ENCODE measurements at places on chromosomes 3 and 15.

GRCh38 chr3:155354658-155355057 is 61.2 kb upstream of the STRIT1 start:
- H3K27me3 ChIP-seq = no peaks in the 10 kb centered on the region
- H3K27ac ChIP-seq = no peak overlapping the region
- no peaks in the 10 kb centered on the region for H3K4me1 ChIP-seq

GRCh38 chr3:18295171-18295920 is 129.8 kb downstream of the SATB1 start:
- peak; percentile 37 for DNase-seq
- H3K4me3 ChIP-seq = no peak overlapping the region
- no peak overlapping the region for H3K27ac ChIP-seq
- no peaks in the 10 kb centered on the region for H3K27me3 ChIP-seq

DNA sequence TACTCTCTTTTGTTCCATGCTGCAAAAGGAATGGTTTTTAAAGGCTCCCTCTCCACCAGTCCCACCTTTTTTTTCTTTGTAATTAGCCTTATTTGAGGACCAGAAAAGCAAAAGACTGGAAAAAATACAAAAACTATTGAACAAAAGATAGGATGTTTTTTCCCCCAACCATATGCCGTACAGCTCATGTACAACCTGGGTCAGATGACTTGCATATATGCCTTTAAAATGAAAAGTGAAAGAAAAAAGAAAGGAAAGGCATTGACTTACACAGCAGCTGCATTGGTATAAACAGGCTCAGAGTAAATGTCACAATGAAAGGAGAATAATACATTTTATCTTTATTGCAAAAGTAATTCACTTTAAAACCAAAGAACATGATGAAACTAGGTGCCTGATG is 69.5 kb upstream of the CMC1 start:
- H3K27me3 ChIP-seq = no peaks in the 10 kb centered on the region
- no peaks in the 10 kb centered on the region for H3K36me3 ChIP-seq
- H3K27ac ChIP-seq = no peak overlapping the region

DNA sequence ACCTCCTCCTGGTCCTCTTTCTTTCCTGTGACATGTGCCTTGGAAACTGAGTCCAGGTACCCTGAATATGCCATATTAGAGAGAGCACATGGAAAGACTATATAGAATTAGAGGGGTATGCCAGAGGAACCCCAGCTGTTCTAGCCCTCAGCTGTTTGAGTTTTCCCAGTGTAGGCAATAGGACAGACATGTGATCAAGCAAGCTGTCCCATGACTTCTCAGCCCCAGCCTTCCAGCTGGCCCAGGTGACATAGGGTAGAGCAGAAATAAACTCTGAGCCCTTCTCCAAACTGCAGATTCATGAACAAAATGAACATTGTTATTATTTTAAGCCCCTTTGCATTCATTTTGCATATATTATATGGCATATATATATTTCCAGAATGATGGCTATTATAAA is 118.7 kb downstream of the PPM1L start:
- H3K4me1 ChIP-seq = no peaks in the 10 kb centered on the region
- H3K27me3 ChIP-seq = no peaks in the 10 kb centered on the region
- no peak overlapping the region for H3K27ac ChIP-seq
- no peak overlapping the region for H3K4me3 ChIP-seq

GRCh38 chr15:72155635-72156616 is 37.7 kb downstream of the SENP8 start:
- no peak overlapping the region for H3K27ac ChIP-seq
- H3K4me3 ChIP-seq = no peak overlapping the region
- no peaks in the 10 kb centered on the region for H3K36me3 ChIP-seq
- DNase-seq = peak; percentile 89

DNA sequence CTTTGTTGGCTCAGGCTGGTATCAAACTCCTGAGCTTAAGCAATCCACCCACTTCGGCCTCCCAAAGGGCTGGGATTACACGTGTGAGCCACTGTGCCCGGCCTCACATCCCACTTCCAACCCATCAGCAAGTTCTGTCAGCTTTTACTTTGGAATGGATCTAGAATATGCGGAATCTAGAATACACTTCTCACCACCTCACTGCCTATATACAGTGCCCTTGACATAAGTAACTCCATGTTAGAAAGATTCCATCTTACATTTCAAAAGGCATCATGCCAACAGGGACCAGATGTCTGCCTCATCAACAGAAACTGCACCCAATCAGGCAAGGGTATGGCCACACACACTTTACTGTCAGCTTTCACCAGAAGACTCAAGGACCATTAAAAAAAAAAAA is 9.9 kb upstream of the RBSN start:
- DNase-seq = no peak
- H3K36me3 ChIP-seq = no peaks in the 10 kb centered on the region
- no peaks in the 10 kb centered on the region for H3K27me3 ChIP-seq
- H3K4me1 ChIP-seq = peaks cover 5% of the 10 kb centered on the region

DNA sequence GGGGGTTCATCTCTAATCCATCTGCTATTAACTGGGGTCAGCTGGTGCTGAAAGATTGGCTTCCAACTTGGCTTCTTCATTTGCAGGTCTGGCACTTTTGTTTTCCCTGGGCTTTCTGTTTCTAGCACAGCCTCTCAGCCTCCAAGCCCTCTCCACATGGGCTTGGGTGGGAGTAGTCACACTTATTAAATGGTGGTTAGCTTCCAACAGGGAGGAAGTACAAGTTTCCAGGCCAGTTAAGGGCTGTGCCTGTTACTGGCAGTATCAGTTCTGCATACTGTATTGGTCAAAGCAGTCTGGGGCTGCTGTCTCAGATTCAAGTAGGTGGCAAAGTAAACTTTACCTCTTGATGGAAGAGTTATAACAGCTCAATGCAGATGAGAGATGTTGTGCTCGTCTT is 627.1 kb upstream of the CCDC54 start:
- no peaks in the 10 kb centered on the region for H3K4me1 ChIP-seq
- H3K36me3 ChIP-seq = no peaks in the 10 kb centered on the region
- H3K4me3 ChIP-seq = no peak overlapping the region
- H3K27ac ChIP-seq = no peak overlapping the region
- H3K27me3 ChIP-seq = no peaks in the 10 kb centered on the region

DNA sequence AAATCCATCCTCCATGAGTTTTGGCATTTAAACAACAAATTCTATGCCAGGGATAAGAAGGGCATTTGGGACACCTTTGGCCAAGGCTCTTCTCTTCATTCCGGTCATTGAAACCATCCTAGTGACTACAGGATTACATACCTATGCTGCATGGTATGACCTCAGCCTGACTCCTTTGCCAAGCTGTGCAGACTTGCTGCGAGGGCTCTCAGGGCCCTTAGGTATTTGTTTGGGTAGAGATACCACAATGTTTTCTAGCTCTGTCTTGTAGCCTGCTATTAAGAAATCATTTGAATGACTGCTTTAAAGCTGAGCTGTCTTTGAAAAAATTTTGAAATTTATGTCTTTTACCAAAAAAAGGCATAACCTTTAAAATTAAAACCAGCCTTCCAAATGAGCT is 749.8 kb upstream of the SGO1 start:
- H3K36me3 ChIP-seq = no peaks in the 10 kb centered on the region
- no peak overlapping the region for H3K27ac ChIP-seq
- no peak overlapping the region for H3K4me3 ChIP-seq
- no peaks in the 10 kb centered on the region for H3K4me1 ChIP-seq

DNA sequence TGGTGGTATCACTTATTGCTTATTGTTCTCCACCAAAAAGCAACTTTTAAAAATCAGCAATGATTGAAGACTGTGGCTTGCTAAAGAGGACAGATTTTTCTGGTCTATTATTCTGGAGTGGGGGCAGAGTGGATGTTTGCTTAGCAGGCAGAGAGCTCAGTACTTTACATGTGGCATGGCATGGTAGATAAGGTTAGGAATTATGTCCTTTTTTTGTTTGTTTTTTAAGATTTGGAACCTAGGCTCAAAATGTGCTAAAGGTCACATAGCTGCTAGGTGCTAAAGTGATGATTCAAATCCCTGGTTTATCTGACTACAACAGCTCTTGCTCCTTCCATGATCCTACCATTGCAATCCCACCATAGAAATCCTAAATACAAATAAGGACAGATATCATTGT is 331.0 kb upstream of the ADAMTS9 start:
- no peak for DNase-seq
- no peak overlapping the region for H3K27ac ChIP-seq
- no peaks in the 10 kb centered on the region for H3K36me3 ChIP-seq

DNA sequence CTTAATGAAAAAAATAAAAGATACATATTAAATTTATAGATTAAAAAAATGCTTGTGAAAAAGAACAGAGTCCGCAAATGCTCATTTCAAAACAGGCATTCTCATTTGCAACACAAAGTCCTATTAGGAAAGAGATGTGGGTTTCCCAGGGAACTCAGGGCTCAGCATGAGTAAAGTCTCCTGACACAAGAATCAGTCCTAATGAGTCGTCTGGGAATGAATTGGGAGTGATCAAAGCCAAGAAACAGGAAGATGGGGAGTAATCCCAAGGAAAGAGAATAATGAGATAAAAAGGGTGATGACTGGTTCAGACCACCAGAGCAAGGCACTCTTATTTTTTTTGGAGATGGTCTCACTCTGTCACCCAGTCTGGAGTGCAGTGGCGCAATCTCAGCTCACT is 443.7 kb downstream of the NR2F2 start:
- DNase-seq = no peak
- no peaks in the 10 kb centered on the region for H3K36me3 ChIP-seq
- no peak overlapping the region for H3K4me3 ChIP-seq
- no peaks in the 10 kb centered on the region for H3K4me1 ChIP-seq

- no peaks in the 10 kb centered on the region for H3K36me3 ChIP-seq
- H3K4me3 ChIP-seq = no peak overlapping the region
- H3K4me1 ChIP-seq = no peaks in the 10 kb centered on the region
- no peaks in the 10 kb centered on the region for H3K27me3 ChIP-seq
- DNase-seq = no peak
Observed at GRCh38 chr15:27869697-27870281, 229.3 kb downstream of the OCA2 start.

DNA sequence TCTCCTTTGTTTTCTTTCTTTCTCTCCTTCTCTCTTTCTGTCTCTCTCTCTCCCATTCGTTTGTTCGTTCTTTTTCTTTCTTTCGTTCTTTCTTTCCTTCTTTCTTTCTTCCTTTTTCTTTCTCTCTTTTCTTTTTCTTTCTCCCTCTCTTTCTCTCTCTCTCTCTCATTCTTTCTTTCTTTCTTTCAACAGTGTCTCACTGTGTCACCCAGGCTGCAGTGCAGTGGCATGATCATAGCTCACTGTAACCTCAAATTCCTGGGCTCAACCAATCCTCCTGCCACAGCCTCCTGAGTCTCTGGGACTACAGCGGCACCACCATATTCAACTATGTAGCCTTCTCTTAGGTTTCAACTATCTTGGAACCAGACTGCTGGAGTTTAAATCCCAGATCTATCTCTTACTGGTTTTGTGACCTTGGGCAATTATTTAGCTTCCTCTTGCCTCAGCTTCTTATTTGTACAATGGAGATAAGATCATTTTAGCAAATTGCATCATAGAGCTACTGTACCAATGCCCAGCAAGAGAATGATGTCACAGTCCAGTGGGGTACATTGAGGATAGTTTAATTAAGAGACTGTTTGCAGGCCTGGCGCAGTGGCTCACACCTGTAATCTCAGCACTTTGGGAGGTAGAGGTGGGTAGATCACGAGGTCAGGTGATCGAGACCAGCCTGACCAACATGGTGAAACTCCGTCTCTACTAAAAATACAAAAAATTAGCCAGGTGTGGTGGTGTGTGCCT is 27.3 kb upstream of the PARL start:
- H3K4me3 ChIP-seq = no peak overlapping the region
- no peak for DNase-seq
- no peaks in the 10 kb centered on the region for H3K4me1 ChIP-seq
- no peak overlapping the region for H3K27ac ChIP-seq
- no peaks in the 10 kb centered on the region for H3K27me3 ChIP-seq
- no peaks in the 10 kb centered on the region for H3K36me3 ChIP-seq

GRCh38 chr3:195171093-195171873 is 99.7 kb downstream of the XXYLT1 start:
- H3K4me1 ChIP-seq = peaks cover 8% of the 10 kb centered on the region
- no peak for DNase-seq
- no peaks in the 10 kb centered on the region for H3K27me3 ChIP-seq
- H3K27ac ChIP-seq = peak overlapping the region; percentile 39

DNA sequence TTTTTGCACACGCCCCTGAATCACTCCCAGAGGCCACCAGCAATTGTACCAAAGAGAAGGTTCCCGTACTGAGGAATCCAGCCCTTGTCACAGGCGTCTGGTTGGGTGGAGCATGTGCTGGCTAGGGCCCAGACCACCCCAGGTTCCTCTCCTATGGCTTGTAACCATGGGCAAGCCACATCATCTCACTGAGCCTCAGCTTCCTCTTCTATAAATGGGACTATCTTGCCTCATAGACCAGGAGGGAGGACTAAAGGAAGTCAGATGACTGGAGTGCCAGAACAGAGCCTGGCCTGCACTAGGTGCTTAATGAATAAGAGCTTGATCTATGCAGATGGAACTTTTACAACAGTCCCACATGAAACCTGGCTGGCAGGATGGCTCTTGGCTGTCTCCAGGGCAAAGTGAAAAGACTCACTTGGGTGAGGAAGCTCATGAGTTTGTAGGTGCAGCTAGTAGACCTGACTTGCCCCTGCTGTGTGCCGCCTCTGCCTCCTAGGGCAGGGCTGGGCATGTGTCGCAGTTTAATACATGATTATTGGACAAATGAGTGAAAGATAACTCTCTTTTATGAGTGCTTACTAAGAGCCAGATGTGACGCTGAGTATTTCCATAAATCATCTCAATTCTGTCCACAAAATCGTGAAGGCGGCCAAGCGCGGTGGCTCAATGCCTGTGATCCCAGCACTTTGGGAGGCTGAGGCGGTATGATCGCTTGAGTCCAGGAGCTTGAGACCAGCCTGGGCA is 29.3 kb downstream of the CTSH start:
- no peak overlapping the region for H3K4me3 ChIP-seq
- H3K27me3 ChIP-seq = no peaks in the 10 kb centered on the region
- DNase-seq = no peak
- no peak overlapping the region for H3K27ac ChIP-seq
- H3K36me3 ChIP-seq = peaks cover 13% of the 10 kb centered on the region
- H3K4me1 ChIP-seq = peaks cover 29% of the 10 kb centered on the region

GRCh38 chr15:41473418-41473817 is 20.3 kb upstream of the ITPKA start:
- no peaks in the 10 kb centered on the region for H3K27me3 ChIP-seq
- DNase-seq = no peak
- peaks cover 78% of the 10 kb centered on the region for H3K36me3 ChIP-seq
- H3K27ac ChIP-seq = no peak overlapping the region

DNA sequence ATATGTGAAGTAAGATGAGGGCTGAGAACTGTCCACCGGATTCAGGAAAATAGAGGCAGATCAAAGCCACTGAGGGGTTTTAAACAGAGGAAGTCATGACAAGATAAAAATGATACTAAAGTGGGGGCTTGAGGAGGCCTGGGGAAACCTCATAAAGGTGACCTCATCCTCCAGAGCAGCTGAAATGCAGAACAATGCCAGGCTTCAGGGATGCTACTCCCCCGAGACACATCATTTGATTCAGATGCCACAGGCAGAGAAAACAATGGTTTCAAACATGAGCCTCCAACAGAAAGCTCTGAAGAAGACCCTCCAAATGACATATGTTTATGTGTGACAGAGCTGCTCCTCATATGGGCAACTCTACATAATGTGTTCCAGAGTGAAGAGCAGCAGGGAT is 6.4 kb downstream of the CFAP20DC start:
- H3K36me3 ChIP-seq = no peaks in the 10 kb centered on the region
- no peaks in the 10 kb centered on the region for H3K27me3 ChIP-seq
- no peak overlapping the region for H3K4me3 ChIP-seq
- H3K4me1 ChIP-seq = no peaks in the 10 kb centered on the region
- no peak overlapping the region for H3K27ac ChIP-seq
- DNase-seq = no peak

Data from common myeloid progenitor, CD34-positive (primary cell).